ENCODE measurements at places on chromosomes 16 and 17. TPM values are rescaled to one million over a fixed set of nuclear protein-coding genes. Genes with fewer than 3 reads are reported as not detected.

- DNase-seq: peak; percentile 38
Observed at GRCh38 chr16:48542020-48542473, 67.9 kb downstream of the N4BP1 start.

DNA sequence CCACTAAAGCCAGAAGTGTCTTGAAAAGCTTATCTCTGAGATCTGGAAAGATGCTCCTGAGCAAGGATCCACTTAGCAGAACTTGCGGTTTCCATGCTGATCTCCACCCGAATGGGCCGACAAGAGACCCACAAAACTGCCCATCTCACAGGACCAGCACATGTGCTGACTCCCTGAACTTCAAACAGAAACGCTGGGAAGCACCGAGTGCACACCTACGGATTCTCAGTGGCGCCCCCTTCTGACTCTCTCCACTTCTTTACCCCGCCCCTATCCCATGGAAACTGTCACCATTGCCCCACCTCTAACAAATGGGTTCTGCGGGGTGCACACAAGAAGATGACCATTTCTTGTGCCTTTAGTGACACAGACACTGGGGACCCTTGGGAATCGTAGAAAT is 21.4 kb downstream of the CDRT4 start:
- DNase-seq: no peak

The ZFP1 gene
- 20.9 TPM for total RNA-seq

DNA sequence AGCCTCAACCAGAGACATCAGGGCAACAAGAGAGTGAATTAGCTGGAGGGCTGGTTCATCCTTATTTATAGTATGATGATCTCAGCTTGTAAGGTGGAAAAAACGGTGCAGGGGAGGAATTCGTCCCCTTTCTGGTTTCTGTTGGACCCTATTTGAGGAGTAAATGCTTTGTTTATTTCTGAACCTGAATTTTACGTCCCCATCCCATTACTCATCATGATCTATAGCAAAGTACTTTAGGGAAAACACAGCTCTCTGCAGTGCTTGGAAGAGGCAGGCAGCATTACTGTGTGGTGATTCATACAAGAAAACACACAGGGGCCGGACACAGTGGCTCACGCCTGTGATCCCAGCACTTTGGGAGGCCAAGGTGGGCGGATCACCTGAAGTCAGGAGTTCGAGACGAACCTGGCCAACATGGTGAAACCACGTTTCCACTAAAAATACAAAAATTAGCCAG is 8.0 kb upstream of the VAT1L start:
- no peak for DNase-seq

DNA sequence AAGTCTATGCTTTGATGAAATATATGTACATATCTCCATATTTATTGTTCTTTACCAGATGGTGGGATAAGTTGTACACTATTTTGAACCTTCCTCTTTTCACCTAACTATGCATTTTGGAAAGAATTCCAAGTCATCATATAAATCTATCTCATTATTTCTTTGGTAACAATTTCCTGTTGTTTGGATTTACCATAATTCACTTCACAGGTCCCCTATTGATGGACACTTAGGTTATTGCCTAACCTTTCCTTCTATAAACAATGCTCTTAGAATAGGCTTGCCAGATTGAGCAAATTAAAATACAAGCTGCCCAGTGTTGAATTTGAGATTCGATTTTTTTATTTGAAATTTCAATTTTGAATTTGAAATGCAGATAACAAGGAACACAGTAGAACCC is 28.9 kb upstream of the DHX8 start:
- DNase-seq: no peak

DNA sequence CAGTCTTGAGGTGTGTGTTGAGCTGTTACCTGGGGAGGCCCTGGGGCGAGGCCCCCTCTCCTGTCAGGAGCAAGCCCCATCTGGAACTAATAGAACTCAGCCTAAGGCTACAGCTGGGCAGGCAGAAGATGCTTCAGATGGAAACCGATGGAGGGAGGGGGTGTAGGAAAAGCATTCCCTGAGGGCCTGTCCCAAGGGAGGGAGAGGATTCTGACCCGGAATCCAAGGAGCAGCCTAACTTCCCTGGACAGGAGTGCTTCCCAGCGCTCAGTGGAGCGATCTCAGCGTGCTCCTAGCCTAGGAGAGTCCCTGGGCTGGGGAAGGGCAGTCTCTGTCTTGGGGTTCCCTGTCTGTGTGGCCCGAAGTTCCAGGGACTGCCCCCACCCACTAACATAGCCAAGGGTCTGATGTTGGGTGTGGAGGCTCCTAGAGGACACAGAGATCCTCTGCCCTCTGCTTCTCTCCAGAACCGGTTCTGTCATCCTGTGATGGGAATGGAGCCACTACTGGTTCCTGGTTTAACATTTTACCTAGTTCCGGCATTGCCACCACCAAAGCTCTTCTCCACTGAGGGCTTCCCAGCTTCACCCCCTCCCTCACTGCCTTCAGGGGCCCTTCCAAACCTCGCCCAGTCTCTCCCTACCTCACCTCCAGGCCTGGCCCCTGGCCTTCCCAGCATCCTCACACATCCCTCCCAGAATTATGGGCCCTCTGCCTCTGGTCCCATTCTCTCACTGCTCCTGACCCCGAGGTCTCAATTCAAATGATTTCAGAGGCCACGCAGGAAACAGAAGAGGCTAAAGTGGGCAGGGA is 58.7 kb downstream of the RTN4RL1 start:
- no peak for DNase-seq

GRCh38 chr16:52578007-52578828 is 31.3 kb upstream of the TOX3 start:
- no peak for DNase-seq

DNA sequence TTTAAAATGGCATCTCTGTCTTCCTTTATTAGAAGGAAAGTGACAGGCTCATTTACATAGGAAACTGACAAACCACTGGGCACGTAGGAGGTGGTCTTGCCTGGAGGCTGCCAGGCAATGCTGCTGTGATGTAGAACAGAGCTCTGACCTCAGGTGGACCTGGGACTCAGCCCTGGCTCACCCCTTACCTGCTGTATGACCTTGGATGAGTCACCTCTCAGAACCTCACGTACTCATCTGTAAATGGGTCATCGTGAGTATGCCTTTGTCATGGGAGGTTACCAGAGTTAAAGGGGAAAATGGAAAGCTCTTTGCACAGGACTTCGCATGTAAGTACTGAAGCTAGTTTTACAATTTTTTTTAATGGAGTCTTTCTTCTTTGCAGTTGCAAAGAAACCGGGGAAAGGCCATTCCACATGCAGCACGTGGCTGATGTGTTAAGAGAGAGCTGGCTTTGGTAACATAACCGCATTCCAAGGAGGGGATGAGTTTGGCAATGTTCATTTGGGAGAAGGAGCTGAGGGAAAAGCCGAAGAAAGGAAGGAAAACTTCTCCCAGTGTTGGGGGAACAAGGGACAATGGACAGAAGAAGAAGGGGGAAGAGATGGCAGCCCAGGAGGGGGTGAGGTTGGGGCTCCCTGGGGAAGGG is 37.4 kb upstream of the LONP2 start:
- no peak for DNase-seq

The CLEC3A gene
- not detected for total RNA-seq

The TBC1D3 gene
- total RNA-seq: not detected

The ARL17B gene
- total RNA-seq: 23.9 TPM

The CRHR1 gene
- not detected for total RNA-seq

GRCh38 chr17:71302721-71303549 is 817.9 kb upstream of the SOX9 start:
- DNase-seq: no peak

DNA sequence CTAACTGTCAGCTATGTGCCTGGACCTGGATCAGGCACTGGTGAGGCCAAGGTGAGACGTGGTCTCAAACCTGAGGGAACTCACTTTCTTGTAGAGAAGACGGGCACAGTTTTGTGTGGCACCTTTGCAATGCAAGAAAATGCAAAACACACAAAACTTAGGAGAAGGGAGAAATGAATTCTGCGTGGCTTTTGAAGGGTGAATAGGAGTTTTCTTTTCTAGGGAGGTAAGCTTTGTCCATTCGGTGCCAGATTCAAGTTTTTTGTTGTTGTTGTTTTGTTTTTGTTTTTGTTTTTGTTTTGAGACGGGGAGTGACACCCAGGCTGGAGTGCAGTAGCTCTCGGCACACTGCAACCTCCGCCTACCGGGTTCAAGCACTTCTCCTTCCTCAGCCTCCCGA is 1.4 kb downstream of the TOM1L1 start:
- DNase-seq: no peak

The KRTAP16-1 gene
- not detected for total RNA-seq

GRCh38 chr16:89060207-89060794 is 33.4 kb upstream of the ACSF3 start:
- peak; percentile 15 for DNase-seq

DNA sequence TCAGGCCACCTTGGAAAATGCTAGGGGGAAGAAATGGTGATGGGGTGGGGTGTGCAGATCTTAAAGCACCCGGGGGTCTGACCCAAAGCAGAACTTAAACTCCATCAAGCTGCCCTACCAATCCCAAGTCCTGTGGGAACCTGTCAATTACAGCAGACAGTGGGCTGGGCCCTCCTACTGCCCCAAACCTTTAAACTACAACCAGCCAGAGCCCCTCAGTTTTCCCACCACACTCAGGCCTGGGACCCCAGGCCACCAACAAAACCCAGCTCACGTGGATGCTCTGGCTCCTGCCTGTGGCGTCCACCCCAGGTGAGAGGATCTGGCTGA is 2.7 kb downstream of the MYO18A start:
- DNase-seq: no peak

GRCh38 chr17:72683506-72684404 is 408.7 kb downstream of the SLC39A11 start:
- DNase-seq: no peak

- DNase-seq: no peak
Observed at GRCh38 chr17:76462556-76463290, 4.7 kb upstream of the AANAT start.

The RHBDL1 gene
- 0.94 TPM for total RNA-seq

The CDRT4 gene
- total RNA-seq: 1.0 TPM

GRCh38 chr16:75420987-75421819 is 12.1 kb downstream of the CFDP1 start:
- peak; percentile 61 for DNase-seq

DNA sequence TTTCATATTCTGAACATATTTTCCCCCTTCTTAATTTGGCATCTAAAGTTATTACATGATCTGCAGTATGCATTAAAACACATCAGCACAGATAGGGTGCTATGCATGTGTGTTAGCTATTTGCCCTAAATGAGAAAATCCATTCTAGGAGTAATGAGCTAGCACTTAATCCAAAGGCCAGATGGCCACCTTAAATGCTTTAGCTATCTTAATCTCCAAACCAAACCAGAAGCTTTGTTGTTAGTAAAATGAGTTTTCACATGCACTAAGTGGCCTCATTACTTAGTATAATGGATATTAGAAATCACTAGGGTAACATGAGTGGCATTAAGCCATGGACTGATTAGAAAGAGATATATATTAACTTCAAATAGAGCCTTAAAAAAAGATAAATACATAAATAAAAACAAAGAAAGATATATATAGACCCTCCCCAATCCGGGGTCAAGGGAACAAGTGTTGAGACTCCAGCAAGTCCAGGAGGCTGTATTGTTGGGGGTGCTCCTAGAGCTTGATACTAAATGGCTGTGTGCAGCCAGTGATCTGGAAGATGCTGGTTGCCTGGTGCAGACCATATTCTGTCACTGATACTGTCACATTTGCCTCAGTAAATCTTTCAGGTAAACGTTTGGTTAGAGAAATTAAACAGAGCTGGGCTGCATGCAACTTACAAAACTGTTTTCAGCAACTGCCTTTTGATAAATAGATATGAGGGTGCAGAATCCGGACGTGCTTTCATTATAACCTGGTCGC is 67.3 kb downstream of the MYH10 start:
- DNase-seq: no peak

DNA sequence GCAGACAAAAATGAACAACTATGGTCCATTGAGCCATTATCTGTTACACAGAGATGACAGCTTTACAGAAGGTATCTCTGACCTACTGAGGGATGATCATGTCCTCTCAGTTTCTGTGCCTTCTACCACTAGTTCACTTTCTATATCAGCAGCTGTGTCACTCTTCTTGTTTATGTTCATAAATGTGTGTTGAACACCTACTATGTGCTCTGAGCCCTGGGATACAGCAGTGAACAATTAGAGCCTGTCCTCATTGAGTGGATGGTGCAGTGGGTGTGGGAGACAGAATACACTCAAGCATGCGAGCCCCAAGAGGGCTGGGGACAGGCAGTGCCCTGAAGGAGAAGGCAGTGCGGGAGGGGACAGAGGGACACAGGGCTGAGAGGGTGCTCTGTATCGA is 92.1 kb downstream of the ABCC6 start:
- DNase-seq: no peak

GRCh38 chr17:44043272-44043696 is 23.2 kb downstream of the LSM12 start:
- no peak for DNase-seq

DNA sequence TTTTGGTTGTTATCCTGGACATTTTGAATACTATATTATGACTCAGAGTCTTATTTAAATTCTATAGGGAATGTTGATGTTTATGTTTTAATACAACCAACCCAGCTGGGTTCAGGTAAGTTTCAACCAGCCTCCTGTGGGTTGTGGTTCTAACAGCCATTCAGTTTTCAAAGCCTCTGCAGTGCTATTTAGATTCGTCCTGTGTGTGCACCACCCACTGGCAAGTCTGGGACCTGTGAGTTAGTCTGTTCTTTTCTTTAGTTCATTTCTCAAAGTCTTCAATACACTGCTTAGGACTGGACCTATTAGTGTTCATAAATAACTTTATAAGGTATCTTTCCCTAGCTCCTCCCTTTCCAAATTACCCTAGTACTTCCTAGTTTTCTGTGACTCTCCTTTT is 170.6 kb downstream of the TMEM132E start:
- DNase-seq: no peak

DNA sequence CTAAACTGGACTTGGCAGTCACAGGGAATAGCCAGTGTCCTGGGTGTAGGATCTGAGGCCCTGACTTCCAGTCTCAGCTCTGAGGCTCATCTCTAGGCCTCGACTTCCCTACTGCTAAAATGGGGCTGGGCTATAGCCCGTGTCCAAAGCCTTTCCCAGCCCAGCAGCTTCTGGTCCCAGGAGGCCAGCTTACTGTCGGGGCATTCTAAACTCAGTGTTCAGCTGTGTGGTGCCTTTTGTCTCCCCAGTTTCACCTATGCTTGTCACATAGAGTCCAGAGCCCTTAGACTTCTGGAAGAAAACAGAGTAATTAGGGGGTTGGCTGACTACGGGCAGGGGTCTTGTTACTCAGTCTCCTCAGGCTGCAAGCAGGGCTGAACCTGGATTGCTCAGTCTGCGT is 94.8 kb downstream of the WSCD1 start:
- no peak for DNase-seq
